ENCODE measurements at places on chromosomes 1 and 21.

- DNase-seq: no peak
Observed at GRCh38 chr1:115118086-115118485, 28.8 kb upstream of the TSPAN2 start.

- no peak for DNase-seq
Observed at GRCh38 chr1:44034423-44034822, 3.2 kb upstream of the SLC6A9 start.

DNA sequence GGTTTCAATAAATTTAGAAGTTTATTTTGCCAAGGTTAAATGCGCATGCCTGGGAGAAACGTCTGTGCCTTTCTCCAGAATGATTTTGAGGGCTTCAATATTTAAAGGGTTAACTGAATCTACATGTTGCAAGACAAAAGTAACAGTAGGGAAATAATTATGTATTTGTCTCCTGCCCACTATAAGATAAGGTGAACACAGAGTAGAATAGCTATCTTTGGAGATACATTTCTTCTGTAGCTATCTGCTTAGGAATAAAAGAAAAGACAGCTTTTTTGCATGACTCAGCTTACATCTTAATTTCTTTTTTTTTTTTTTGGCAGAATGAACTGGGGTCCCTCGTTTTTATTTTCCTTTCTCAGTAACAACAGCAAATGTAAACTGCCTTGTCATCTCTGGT is 1351.6 kb downstream of the AMY1C start:
- no peak for DNase-seq

GRCh38 chr1:17060306-17060749 is 6.5 kb upstream of the SDHB start:
- no peak for DNase-seq

DNA sequence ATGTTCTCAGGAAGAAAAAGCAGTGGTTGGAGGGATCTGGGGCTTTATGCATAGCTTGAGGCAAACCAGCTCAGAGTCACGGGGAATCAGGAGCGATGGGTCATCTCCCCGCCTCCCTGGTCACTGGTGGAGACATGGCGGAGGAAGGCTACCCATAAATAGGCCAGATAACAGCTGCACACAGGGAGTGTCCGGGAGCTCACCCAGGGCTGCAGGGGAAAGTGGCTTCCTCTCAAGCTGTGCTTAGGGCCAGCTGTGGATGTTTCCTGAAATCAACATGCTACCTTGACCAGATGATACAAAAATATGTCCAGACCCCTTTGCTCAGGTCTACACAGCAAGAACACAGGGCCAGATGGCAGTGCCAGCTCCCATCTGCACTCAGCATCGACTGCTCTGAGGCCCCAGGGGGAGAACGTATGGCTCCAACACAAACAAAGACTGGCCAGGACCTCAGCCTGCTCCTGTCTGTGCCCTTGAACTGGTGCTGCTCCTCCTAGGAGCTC is 27.1 kb upstream of the RERE start:
- DNase-seq: no peak

- no peak for DNase-seq
Observed at GRCh38 chr1:154798645-154799044, 71.4 kb downstream of the KCNN3 start.

GRCh38 chr1:101128846-101129245 is 103.3 kb upstream of the DPH5 start:
- no peak for DNase-seq

- no peak for DNase-seq
Observed at GRCh38 chr1:10908266-10908665, 104.2 kb upstream of the TARDBP start.

DNA sequence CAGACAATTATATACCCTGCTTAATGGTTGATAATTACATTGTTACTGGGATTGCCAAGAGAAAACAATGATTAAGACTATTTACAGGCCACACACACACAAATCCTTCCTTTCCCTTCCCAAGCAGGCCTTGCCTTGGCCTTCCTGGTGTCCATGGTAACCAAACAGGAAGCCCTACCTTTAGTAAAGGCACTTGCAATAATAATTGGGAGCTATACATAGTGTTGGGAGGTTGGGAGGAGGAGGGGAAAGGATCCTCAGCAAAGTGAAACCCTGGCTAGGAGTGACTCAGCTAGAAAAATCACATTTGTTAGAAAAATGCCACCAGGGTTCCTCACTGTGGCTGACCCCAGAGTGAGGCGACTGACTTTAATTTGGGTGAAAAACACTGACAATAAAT is 122.3 kb upstream of the ADAR start:
- DNase-seq: no peak

- no peak for DNase-seq
Observed at GRCh38 chr1:162835157-162835899, 25.6 kb downstream of the CCDC190 start.

- DNase-seq: no peak
Observed at GRCh38 chr1:85857991-85858390, 149.8 kb upstream of the ZNHIT6 start.

DNA sequence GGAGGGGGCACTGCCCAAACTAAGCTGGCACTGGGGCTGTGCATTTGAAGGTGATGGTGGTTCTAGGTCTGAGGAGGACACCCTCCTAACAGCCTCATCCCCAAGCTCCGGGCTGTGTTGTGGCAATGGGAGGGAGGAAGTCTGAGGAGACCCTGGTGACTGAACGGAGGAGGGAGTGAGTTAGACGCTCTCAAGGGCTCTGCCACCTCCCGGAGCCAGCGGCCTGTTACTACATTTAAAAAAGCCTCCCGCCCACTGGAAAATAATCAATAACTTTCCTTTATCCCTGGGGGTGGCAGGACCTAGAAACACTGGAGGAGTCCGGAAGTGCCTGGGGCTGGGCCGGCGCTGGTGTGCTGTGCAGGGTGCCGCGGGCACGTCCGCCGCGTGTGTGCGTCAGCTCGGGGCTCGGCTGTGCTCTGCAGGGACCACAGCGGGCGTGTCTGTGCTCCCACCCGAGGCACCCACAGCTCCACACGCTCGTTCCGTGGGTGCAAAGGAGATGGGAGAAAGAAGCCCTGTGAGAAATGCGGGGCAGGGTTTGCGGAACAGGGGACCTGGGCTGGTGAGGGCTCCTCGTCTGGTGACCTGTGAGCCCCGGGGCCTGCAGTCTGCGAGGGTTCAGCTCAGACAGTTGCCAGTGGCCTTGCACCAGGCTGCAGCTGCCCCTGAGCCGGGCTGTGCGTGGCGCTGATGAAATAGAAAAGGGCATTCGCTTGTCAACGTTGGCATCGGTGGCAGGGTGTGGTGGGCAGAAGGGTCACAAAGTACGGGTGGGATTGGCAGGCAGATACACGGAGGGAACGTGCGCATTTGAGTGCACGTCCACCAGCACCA is 5.3 kb downstream of the SAMD11 start:
- no peak for DNase-seq

DNA sequence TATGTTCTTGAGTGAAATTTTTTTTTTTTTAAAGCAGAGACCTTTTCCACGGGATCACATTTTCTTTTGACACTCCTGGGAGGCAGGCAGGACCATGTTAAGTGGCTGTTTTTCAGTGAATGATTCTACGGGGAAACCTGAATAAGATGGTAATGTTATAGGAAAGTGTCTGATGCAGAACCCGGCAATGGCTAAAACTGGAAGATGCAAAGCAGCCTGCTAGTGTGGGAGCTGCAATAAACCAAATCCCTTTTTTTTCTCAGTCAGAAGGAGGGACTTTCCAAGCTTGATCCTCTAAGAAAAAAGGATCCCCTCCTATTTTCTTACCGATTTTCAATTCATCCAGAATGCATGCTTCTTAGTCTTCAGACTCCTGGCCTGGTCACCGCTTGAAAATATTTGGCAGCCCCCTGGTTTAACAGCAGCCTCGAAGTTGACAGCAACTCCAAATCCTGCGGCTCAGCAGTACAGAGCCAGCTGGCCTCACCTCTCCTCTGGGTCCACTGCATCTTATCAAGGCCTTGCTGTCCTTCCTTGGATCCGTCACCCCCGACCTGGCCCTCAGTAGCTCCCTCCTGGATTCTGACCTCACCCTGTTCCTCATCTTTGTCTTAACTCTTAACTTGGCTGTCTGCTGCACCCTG is 5.6 kb downstream of the MX2 start:
- DNase-seq: no peak

GRCh38 chr1:118223426-118223825 is 38.4 kb upstream of the SPAG17 start:
- DNase-seq: peak; percentile 38

DNA sequence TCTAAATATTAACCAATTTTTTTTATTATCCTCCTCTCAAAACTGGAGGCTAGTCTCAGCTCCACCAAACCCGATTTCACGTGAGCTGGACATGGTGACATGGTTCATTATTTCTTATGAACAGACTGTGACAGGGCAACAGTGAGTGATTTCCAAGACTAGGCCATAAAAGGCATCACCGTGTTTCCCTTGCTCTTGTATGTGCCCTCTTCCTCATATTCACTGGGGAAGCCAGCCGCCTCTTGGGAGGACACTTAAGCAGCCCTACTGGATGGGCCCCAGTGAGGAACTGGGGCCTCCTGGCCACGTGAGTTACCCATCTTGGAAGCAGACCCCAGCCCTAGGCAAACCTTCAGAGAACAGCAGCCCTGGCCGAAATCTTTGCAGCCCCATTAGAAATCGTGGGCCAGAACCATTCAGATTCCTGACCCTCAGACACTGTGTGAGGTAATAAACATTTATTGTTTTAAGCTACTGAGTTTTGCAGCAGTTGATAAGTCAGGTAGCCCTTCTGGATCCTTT is 105.0 kb downstream of the GALNT2 start:
- DNase-seq: no peak

- no peak for DNase-seq
Observed at GRCh38 chr1:18854331-18855025, 5.0 kb downstream of the TAS1R2 start.

DNA sequence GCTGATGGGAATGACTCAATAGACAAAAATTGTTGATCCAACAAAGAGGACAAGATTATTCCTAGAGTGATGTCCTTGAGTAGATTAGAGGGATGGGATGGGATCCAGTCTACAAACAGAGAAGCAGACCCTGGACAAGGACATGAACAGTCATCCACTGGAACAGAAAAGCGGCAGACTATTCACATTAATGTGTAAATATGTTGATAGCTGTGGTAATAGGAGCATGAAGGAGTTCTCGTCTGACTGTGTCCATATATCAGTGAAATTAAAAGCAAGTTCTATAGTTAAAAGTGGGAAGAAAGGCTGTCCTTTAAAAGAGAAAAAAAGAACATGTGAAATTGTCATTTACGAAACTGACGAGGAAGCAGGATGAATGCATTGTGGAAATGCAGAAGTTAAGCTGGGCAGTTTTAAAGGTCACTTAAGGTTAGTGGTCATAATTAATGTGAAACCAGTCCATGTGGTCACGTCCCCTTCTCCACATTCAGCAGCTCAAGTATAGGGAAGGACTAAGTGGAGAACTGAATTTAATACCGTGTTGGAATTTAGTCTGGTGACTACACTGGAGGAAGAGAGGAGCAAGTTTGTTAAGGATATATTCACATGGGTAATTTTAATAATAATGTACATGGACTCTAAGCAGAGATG is 62.1 kb downstream of the PIK3R3 start:
- DNase-seq: no peak

DNA sequence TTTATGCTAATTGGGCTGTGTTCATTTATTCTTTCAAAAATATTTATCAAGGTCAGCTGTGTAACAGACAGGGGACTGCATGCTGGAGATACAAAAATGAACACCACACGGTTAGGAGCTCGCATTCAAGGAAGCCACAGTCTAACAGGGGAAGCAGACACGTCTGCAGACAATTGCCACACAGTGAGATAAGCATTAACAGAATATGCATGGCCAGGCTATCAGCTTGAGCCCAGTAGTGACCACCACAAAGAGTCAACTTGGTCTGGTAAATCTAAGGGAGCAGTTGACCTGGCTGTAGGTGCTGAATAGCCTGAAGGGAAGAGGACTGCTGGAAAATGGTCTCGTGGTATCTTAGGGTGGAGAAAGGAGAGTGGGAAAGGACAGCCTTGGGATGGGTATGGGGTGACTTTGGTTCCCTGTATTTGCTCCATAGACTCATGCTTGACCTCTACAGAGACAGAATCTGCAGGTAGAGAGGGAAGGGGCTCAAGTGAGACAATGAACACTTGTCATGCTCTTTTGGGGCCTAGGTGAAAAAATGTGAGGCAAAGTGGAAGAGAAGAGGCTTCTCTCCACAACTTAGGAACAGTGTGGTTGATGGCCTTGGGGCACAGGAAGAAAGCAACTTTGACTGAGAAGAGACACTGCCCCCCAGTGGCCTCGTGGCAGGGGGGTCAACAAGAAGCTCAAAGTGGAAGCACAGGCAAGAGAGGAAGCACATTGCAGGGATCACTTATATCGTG is 7.6 kb upstream of the NPL start:
- peak; percentile 75 for DNase-seq

DNA sequence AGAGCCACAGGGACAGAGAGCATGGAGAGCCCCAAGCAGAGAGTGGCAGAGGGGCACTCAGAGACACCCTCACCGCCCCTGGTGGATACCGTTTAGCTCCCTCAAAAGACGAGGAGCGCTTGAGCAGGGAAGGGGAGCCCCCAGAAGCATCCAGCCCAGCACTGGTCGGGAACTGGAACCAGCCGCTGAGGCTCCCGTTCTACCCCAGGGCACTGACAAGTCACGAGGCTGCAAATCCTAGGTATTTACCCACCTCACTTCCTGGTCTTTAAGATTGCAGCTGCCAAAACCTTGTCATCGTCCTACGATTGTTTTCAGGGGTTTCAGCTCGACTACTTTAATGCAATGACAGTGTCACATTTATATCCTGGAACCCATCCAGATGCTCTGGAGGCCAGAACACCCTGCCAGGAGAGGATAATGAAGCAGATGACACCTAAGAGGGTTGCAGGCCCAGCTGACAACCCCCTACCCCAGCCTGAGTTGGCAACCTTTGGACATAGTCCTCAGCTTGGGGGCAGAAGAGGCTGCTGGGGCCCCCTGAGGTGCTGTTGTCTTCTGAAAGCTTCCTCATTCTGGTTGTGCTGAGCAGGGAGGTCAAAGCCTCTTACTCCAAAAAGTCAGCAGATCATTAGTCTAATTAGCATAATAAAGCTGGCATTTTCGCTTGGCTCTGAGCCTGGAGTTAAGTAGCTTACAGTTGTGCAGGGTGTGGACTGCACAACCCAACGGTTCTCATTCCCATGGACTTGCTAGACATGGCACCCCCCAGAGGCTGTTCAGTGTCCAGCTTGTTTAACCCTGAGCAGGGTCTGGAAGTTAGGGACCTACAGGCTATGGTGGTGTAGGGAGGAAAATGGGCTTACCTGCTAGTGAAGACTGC is 20.6 kb upstream of the BACE2 start:
- DNase-seq: no peak

- DNase-seq: peak; percentile 99
Observed at GRCh38 chr1:224182866-224183590, at the start of gene DEGS1. Gene DEGS1 (plus strand): TSS chr1:224183240. CDS start chr1:224183337, 97 bp downstream.

- DNase-seq: peak; percentile 84
Observed at GRCh38 chr1:17239420-17239819, 9.5 kb upstream of the PADI3 start.

GRCh38 chr1:226967665-226968064 is 27.6 kb downstream of the COQ8A start:
- no peak for DNase-seq

- no peak for DNase-seq
Observed at GRCh38 chr1:97350662-97351061, 570.2 kb downstream of the DPYD start.

All from HEK293T (cell line).